ENCODE measurements at places on chromosomes 11 and 22. TPM values are rescaled to one million over a fixed set of nuclear protein-coding genes. Genes with fewer than 3 reads are reported as not detected.

GRCh38 chr11:6191742-6192141 is 7.3 kb upstream of the OR52W1 start:
- no peak for DNase-seq

GRCh38 chr22:17960011-17960410 is 64.3 kb downstream of the MICAL3 start:
- no peak for DNase-seq

DNA sequence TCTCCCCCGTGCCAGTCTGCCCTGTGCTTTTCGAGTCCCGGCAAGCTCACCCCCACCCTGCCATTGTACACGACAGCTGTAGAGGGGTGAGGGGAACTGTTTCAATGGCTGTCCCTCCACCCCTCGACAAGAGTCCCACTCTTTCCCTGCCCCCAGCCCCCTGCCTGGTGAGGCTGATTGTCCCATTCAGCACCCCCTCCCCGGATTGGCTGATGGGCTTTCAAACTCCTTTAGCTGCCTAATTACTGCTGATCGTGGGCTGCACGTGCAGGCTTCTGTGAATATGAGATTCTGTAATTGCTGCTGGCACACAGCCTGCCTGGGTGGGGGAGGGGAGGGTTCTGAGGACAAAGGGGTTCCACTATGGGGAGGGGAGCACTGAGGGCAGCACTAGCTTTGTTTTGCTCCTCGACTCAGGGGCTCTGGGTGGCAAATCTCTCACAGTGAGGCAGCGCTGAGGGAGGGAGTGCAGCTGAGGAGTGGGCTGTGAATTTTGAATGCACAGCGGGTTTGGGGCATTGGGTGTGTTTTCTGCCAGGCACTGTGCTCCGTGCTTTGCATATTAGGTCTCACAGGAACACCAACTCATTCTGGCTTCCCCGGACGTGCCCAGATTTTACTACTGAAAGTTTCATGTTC is 42.6 kb upstream of the ACCSL start:
- DNase-seq: no peak

DNA sequence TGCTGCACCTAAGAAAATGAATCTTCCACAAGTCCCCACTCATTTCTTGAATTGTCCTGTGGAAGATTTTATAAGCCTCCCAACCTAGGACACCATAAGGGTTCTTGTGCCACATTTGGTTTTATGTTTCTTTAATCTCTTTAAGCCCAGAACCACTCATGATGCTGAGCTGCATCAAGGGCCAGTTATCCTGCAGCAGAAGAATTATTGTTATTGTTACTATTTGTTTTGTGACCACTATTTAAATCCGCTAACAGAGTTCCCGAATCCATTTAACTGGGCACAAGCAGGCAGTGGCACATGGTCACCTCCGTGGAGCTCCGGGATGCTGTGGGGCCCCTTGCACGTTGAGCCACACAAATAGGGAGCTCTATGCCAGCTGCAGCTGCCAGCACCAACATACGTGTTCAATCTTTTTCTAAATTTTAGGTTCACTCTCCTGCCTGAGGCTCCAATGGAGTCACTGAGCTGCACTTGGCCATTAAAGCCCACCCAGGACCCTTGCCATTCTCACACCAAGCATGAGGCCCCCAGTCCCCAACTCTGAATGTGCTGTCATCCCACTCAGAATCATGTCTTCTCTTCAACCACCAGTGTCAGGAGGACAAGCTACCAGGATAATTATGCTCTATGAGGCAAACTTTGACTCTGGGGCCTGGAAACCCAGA is 60.6 kb downstream of the DGCR2 start:
- no peak for DNase-seq

DNA sequence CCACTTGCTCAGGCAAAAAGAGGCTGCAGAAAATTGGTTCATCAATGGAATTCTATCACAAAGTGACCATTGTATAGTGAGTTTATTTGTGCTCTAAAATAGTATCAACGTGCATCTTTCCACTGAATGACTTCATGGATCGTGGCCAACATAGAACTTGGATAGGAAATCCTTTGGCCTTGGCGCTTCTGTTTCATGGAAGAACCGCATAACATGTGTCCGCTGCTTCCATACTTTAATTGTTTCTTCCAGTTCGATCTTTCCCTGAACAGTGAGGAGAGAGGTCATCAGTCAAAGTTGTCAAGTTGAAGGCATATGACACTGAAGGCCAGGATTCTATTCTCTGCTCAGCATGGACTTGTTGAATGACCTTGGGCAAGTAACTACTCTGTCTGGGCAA is 4.5 kb downstream of the NDUFA6 start:
- no peak for DNase-seq

DNA sequence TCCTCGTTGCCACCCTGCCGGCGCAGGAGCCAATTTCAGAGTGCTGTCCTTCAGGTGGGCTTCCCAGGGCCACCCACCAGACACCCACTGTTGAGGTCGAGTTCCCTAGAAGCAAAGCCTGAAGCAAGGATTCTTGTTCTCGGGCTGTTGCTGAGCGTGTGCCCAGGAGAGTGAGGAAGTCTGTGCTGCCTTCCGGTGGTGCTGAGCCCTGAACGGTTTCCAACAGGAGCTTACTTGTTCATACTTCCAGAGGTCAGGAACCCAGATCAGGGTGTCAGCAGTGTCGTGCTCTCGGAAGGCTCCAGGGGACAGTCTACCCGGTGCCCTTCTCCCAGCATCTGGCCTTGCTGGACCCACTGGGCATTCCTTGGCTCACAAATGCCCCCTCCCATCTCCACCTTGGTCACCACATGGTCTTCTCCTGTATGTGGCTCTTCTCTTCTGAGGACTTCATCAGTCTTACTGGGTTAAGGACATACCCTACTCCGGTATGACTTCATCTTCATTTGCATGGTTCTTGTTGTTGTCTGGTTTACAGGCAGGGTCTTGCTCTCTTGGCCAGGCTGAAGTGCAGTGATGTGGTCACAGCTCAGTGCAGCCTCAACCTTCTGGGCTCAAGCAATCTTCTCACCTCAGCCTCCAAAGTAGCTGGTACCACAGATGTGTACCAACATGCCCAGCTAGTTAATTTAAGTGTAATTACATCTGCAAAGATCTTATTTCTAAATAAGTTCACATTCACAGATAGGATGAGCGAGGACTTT is 11.2 kb downstream of the SLC25A1 start:
- DNase-seq: no peak

DNA sequence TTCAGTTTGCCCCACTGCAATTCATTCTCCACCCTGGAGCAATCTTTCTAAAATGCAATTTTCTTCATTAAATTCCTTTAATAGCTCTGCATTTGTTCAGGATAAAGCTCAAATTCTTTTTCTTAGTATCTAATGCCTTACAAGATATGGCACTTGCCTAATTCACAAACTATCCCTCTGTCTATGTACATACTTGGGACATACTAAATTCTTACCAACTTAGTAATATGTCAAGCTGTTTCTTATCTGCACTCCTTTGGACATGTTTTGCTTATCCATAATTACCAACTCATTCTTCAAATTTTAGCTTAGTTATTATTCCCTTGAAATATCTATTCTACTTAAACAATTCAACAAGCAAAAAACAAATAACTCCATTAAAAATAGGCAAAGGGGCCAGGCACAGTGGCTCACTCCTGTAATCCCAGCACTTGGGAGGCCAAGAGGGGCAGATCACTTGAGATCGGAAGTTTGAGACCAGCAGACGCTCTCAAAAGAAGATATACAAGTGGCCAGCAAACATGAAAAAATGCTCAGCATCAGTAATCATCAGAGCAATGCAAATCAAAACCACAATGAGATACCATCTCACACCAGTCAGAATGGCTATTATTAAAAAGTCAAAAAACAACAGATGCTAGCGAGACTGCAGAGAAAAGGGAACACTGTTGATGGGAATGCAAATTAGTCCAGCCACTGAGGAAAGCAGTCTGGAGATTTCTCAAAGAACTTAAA is 96.9 kb downstream of the FAM76B start:
- peak; percentile 85 for DNase-seq

DNA sequence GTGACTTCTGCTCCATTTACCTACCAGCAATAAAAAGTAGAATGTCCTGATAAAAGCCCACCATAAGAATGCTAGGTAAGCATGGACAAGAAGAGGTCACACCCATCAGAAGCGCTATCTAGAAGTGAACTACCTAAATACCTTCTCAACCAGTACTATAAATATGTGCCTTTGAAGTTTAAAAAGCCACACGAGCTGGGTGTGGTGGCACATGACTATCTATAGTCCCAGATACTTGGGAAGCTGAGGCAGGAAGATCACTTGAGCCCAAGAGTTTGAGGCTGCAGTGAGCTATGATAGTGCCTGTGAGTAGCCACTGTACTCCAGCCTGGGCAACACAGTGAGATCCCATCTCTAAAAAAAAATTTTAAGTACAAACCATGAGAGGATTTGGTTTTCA is 66.7 kb downstream of the PACSIN2 start:
- DNase-seq: no peak

DNA sequence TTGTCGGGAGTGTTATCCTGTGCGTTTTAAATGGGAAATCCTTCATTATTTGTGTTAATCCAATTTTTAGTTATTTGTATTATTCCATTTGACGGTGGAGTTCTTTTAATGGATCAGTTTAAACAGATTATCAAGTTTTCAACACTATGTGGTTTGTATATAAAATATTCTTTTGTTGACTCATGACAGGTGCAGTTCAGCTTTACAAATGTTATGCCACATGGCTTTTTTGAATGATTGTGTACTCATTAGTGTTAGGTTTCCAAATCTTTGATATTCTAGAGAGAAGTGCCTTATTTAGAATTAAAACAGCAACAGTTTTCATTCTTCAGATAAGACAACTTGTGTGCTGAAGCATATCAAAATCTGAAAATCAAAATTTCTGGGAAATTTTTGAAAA is 2.4 kb downstream of the JAM3 start:
- DNase-seq: no peak

GRCh38 chr22:29559030-29559429 is 5.5 kb upstream of the THOC5 start:
- DNase-seq: no peak

DNA sequence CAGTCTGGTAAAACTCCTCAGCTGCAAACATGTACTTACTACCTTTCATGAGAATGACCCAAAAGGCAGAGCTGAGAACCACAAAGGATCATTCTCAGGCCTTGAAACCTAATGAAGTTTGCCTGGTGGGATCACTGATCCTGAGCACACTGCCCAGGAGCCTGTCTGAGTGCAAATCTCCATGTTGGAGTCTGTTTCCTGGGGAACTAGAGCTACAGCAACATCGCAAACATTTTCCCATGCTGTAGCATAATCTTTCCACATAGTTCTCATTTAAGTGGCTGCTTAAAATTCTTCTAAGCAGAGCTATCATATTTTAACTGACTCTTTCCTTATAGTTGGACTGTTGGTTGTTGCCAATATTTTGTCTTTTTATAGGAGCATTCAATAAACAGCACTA is 58.5 kb downstream of the GUCY1A2 start:
- DNase-seq: peak; percentile 19

GRCh38 chr11:76564364-76564763 is 106.2 kb downstream of the LRRC32 start:
- DNase-seq: no peak

DNA sequence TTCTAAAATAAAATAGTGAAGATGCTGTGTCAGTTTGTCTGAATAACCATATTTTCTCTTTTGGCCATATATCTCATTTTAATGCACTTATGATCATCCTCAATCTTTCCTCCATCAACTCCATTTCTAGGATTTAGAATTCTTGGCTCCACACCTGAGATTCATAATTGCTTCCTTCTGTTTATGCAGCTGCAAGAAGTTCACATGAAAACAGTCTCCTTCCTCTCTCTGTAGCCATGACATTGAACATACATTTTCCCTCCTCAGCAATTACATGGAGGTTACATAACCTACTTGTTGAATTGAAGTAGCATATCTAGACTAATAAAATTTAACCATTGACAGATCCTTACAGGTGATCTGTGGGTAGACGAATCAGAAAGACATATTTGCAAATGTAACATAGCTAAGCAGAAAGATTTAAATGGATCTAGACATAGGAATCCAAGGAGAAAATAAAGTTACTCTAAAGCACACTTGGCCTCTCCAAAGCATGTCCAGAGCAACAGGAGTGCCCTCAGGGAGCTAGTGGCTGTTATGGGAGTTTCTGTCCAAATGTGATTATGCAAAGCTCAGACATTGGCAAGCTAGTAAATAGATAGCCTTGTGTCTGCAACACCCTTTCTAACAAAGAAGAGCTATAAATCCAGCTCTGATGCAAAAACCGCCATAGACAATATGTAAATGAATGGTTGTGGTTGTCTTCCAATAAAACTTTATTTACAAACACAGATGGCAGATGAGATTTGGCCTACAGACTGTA is 119.9 kb upstream of the MPPED2 start:
- no peak for DNase-seq

- DNase-seq: no peak
These were observed 7.5 kb downstream of the C11orf24 start for GRCh38 chr11:68264244-68264643.

GRCh38 chr11:70860888-70861287 is 391.5 kb downstream of the SHANK2 start:
- DNase-seq: no peak

DNA sequence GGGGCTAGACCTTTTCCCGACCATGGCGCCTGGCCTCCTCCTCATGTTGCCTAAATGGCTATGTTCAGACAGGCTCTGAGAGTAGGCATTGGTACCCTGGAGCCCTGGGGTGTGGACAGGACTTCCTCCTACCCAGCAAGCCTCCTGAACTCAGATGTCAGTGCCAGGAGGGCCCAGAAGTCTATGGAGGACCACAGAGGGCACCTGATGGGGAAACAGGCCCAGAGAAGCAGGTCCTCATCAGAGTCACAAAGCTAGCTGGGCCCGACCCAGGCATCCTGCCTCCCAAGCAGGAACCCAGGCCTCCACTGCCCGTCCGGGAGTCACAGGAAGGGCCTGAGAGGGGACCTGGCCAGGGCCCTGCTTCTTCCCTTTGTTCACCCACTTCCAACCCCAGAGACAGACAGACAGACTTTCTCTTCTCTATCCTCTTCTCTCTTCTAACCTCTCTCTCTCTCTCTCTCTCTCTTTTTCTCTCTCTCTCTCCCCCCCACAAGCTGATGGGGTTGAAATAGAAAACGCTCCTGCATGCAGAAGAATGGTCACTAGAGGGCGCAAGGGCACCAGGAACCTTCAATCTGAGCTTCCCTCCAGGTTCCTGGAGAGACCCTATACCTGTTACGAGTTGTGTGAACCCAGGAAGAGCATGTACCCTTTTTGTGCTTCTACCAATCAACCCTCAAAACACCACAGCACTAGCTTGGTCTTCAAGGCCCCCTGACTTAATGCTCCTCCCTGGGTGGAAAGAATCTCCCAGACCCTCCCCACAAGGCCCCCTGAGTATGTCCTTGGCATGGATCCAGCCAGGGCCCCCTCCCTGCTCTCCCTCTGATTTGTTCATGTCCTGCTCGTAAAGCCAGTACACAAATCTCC is 27.1 kb downstream of the ARAP1 start:
- DNase-seq: peak; percentile 71

GRCh38 chr11:61082062-61082870 is 20.0 kb upstream of the CD5 start:
- DNase-seq: no peak

GRCh38 chr11:92259861-92260260 is 35.2 kb downstream of the FAT3 start:
- no peak for DNase-seq

- DNase-seq: peak; percentile 26
These were observed 23.3 kb upstream of the FAR1 start for GRCh38 chr11:13644997-13645687.

C11orf97 gene
- not detected for polyA plus RNA-seq

RIMBP3C gene
- polyA plus RNA-seq: 0.02 TPM

SMCO4 gene
- polyA plus RNA-seq: 6.4 TPM

Data from fibroblast of lung (primary cell).